ENCODE measurements at places on chromosomes 4 and X.

- no peak for DNase-seq
Observed at GRCh38 chr4:56705966-56706365, 24.9 kb upstream of the HOPX start.

GRCh38 chr4:140268186-140268841 lies 105.1 kb upstream of the SCOC start:
- DNase-seq = no peak

GRCh38 chr4:152591396-152591795 lies 55.5 kb upstream of the FBXW7 start:
- no peak for DNase-seq

- no peak for DNase-seq
Observed at GRCh38 chrX:52359614-52360232, 9.1 kb upstream of the XAGE2 start.

DNA sequence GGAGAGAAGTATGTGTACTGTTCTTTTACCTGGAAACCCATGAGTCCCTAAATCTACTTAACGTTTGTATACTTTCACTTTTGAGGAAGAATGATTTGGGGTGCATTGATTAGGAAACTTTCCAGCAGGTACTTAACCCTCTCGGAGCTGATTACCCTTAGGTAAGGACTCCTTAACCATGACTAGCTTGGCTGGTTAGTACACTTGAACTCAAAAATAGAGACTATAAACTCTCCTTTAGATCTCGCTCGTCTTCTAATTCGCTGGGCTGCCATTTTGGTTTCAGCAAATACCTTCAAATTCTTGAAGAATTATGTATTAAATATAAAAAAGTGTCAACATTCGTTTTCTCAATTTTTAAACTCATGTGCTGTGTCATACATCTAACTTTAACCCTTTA lies 2.0 kb downstream of the USP9X start:
- DNase-seq = no peak

DNA sequence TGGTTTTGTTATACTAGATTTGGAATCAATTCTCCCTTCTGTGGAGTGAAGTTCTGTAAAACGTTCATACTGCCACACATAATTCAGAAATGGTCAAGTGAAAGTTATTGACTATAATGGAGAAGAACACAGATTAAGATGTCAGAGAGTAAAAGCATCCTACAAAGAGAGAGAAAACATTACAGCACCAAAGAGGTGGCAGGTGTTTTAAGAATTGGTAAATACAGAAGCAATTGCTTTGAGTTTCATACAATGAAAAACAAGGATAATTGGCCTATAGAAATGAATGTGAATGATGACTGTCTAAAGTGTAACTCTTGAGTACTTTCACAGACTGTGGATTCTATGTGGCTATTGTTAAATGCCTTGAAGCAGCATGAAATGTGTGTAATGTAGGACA lies 435.6 kb upstream of the SMIM31 start:
- no peak for DNase-seq

DNA sequence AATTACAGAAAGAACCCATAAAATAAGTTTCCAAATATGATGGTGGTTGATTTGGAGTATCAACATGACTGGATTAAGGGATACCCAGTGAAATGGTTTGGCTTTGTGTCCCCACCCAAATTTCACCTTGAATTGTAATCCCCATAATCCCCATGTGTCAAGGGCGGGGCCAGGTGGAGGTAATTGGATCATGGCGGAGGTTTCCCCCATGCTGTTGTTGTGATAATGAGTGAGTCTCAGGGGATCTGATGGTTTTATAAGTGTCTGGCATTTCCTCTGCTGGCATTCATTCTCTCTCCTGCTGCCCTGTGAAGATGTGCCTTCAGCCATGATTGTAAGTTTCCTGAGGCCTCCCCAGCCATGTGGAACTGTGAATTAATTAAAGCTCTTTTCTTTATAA lies 39.1 kb downstream of the WDFY3 start:
- no peak for DNase-seq

DNA sequence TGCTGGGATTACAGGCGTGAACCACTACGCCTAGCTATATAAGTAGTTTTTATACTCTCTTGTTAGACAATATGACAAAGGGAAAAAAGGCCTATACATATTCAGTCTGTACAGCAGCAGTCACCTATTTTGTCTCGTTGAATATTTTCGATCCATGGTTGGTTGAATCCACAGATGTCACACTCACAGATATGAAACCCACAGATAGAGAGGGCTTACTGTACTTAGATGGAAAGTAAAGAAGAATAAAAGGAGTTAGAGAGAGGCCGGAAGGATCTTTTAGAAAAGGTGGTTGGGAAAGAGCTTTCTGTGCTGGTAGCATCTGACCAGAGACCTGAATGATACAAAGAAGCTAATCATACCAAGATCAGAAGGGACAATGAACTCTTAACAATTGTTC lies 38.3 kb upstream of the SPINK2 start:
- DNase-seq = no peak

GRCh38 chr4:118740869-118741268 lies 55.7 kb downstream of the METTL14 start:
- no peak for DNase-seq

GRCh38 chrX:78165425-78165824 lies 26.0 kb upstream of the TAF9B start:
- DNase-seq = no peak

GRCh38 chrX:40298069-40298468 lies 200.3 kb upstream of the BCOR start:
- DNase-seq = no peak

GRCh38 chr4:101238706-101239105 lies 108.6 kb downstream of the PPP3CA start:
- DNase-seq = no peak

DNA sequence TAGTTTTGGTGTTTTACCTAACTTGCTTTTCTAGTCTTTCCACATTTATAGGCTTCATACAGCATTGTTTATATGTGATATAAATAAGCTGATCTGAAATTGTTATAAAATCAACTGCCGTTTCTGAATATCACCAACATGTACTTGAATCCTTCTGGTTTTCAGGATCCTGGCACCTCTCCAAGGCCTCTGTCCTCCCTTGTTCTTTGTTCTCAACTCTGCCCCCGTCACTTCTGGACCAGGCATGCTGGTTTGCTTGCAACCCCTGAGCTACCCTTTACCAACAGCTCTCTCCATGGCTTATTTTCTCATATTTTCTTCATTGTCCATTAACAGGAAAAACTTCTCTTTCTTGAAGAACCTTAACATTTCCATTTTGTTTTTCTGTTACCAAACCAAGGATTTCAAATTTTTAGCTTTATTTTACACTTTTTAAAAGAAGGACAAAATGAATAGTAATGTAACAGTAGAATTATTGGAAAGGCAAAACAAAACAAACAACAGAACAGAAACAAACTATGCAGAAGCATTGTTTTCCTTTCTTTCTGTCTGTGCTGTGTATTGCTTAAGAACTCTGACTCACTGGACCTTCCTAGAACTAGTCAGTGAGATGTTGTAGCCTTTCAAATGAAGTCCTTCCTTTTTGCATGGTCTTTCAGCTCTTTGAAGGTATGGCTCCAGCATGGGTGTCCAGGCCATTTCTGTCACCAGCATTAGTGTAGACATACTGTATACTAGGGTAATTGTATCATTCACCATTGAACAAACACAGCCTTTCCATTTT lies 44.8 kb downstream of the BANK1 start:
- no peak for DNase-seq

DNA sequence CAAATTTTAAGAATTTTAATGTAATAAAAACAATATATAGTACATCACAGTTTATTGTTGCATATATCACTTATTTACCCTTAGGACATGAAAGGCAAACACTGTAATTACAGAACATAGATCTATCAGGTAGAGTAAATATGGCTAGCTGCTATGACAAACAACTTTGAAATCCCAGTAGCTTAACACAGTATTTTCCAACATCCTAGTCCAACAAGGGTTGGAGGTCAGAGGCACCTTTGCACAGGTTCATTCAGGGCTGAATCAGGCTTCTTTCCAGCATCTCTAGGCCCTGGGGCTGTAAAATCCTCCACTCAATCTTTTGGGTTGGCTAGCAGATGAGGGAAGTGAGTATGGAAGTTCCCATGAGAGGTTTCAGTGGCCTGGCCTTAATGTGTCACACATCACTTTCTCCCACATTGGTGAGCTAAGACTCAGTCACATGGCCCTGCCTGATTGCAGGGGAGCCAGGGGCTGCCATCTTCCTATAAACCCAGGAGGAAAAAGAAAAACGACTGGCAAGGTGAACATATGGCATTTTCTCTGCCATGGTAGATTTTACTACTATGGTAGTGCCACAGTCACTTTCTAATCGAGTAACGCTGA lies 32.9 kb downstream of the HERC6 start:
- DNase-seq = no peak

DNA sequence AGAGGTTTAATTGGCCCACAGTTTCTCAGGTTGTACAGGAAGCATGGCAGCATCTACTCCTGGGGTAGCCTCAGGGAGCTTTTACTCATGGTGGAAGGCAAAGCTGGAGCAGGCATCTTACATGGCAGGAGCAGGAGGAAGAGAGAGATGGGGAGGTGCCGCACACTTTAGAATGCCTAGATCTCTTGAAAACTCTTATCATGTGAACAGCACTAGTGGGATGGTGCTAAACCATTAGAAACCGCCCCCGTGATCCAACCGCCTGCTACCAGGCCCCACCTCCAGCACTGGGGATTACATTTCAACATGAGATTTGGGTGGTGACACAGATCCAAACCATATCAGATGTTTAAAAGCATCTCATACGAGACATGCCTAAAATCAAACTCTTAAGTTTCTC lies 41.6 kb upstream of the SCOC start:
- no peak for DNase-seq

- no peak for DNase-seq
Observed at GRCh38 chr4:118759481-118759880, 74.3 kb downstream of the METTL14 start.

DNA sequence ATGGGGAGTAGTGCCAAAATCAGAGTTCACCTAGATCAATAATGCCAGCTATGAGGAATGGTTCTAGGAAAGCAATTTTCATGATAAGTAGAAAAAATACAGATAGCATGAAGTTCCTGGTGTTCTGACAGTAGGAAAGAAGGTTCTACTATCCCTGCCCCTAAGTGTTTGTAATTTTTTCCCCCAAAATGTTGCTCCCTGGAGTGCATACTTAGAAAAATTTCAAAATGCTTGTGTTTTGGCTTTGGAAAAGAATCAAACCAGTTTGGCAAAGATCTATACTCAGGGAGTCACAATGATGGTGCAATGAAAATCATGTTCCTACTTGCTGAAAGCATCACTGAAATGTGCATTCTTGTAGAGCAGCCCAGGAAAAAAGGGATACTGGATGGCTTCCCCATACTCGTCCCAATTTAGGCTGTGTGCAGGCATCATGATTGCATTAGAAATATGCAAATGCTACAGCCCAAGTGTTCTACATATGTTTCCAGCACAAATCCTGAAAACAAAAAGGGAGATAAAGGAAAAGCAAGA lies 74.7 kb downstream of the LPAR4 start:
- DNase-seq = no peak

GRCh38 chr4:155681886-155682285 lies 15.2 kb downstream of the GUCY1A1 start:
- no peak for DNase-seq

- DNase-seq = no peak
Observed at GRCh38 chr4:152068866-152069265, 308.1 kb upstream of the GATB start.

GRCh38 chr4:137775701-137776100 lies 243.4 kb upstream of the PCDH18 start:
- DNase-seq = no peak

DNA sequence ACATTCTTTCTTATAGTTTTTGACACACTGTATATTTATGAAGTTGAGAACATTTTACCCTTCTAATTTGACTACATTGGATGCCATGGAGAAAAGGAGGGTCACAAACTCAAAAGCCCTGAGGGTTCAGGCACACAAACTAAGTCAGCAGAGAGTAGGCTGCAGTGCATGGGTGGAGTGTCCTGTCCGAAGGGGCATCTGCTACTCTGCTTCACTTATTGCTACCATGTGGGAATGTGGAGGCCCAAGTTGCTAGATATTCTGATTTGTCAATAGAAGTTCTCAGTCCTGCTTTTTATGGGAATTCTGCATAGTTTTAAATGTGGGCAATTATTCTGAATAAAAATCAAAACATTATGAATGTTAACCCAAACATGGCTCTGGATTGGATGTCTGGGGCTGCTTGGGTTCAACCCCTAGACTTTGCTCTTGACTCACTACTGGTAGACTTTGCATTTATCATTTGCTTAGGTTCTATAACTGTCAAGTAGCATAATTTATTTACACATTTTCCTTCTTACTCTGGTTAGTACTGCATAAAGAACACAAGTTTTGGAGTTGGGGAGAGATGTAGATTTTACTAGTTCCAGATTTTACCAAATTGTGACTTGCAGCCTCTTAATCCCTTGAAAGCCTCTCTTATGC lies 255.1 kb downstream of the SPRY1 start:
- no peak for DNase-seq

DNA sequence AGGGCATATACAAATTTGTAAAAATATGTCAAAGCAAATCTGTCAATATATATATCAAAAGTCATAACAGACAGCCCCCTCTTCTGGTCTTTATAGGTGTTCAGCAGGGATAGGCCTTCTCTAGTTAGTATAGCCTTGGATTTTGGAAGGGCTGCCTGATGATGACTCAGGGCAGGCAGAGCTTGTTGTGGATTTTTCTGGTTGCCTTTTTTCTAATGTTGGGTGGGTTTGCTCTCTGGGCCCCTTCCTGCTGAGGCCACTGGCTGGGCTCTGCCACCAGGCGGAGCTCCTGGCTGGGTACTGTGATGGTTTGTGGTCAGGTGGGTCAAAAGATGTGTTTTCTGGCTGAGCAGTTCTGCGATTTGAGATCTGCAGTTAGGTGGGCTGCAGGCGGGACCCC lies 294.2 kb downstream of the GRIA2 start:
- no peak for DNase-seq

DNA sequence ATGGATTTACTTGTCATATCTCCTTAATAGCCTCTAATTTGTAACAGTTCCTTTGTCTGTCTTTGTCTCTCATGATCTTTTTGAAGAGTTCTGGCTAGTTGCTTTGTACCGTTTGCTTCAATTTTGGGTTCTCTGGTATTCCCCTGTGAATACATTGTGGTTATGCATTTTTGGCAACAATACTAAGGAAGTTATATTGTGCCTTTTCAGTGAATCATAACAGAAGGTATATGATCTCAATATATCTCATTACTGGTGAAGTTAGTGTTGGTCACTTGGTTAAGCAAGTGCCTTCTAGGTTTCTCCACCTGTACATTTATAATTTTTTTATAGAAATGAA lies 48.6 kb downstream of the DCLK2 start:
- DNase-seq = no peak

DNA sequence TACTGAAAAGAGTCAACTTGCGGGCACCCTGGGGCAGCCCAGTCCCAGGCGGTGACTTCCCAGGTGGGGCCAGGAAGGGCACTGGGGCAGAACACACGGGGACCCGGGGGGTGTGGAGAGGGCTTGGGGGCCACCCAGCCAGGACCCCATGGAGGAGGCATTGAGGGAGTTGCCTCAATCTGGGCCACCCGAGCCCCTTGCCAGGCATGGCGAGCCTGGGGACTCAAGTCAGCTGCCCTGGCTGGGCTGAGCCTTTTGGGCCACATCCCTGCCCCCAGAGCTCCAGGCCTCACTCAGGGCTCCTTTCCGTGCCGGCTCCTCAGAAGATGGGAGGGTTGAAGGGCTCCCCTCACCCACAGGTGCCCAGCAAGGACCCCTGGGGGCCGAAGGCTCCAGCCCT lies 6.6 kb upstream of the CPLX1 start:
- DNase-seq = no peak

GRCh38 chr4:117135634-117136354 lies 50.4 kb upstream of the TRAM1L1 start:
- DNase-seq = no peak

All from activated T-helper 1 cell treated with anti-CD3 and anti-CD28 coated beads, Interleukin-2, amount 50 U/mL, for 16 hours (primary cell).